ENCODE measurements at places on chromosomes 13 and 19.

GRCh38 chr13:31011901-31012654 is 79.6 kb downstream of the TEX26 start:
- DNase-seq = no peak

DNA sequence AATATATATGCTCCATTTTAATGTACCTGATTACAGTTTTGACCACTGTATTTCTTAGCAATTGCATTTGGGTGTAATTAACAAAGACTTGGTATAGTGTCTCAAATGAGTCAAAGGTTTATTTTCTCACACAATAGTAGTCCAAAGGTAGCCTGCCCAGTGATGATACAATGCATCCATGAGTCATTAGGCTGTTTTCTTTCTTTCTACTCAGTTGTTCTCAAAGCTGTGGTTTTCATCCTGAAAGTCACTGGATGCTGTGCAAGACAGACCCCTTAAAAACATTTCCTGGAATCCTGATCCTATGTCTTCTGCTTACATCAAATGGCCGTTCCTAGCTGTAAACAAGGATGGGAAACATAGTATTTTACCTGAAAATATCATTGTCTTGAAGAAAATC is 651.2 kb upstream of the MIR17HG start:
- peak; percentile 68 for DNase-seq

GRCh38 chr19:58562122-58563033 is 4.0 kb upstream of the UBE2M start:
- DNase-seq = no peak

DNA sequence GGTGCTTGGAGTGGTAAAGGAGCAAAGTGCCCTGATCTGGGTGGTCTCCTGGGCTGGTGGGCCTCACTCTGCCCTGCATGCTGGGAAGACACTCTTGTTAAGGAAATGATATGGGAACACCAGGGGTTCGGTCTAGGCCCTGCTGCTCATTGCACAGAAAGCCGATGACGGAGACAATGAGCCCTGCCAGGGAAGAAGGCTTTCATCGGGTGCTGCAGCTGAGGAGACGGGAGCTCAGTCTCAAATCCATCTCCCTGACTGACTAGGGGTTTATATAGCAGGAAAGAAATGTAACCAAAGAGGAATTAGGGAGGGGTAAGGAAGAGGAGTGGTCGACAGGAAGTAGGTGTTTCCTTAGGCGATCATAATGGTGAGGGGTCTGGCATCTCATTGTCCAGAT is 253.4 kb downstream of the TEX29 start:
- DNase-seq = no peak

- no peak for DNase-seq
These were observed 118.9 kb upstream of the UBL3 start for GRCh38 chr13:29969286-29969685.

GRCh38 chr19:46251416-46251815 is 21.9 kb downstream of the IGFL1 start:
- no peak for DNase-seq

GRCh38 chr13:91154558-91155353 is 192.7 kb upstream of the MIR17HG start:
- no peak for DNase-seq

- peak; percentile 56 for DNase-seq
These were observed 2.6 kb downstream of the BBC3 start for GRCh38 chr19:47228168-47228936.

- peak; percentile 69 for DNase-seq
These were observed at the start of gene NAT14 for GRCh38 chr19:55484593-55485438. NAT14 (plus strand) TSS chr19:55485188; CDS start chr19:55485709, 521 bp downstream.

DNA sequence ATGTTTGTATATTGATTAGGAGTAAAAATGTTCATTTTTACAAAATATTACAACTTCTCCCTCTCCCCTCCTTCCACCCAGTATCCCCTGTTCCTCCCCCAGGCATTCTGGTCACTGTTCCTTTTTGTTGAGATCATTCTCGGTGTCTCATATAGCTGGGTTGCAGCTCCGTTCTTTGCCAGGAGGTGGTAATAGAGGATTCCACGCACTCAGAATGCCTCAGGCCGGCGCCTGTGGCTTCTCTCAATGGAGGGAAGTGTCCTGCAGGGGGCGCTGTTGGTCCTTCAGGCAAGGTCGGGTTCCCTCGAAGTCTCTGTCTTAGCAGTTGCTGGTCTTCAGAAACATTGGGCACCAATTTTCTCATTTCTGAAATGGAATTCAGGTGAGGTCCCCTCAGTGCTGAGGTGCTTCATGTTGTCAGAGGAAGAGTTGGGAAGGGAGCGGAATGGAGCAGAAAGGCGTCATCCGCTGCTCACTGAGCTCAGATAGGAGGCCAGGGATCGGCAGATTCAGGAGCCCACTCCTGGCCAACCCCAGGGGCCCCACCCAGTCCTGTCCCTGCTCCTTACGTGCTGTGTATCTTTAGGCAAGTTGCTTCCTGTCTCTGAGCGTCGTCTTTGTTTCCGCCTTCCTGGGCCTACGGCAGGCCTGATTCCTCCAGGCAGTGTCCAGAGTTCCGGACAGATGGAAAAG is 10.3 kb upstream of the GARIN5A start:
- no peak for DNase-seq

GRCh38 chr19:40650749-40651305 is 39.6 kb downstream of the NUMBL start:
- no peak for DNase-seq

DNA sequence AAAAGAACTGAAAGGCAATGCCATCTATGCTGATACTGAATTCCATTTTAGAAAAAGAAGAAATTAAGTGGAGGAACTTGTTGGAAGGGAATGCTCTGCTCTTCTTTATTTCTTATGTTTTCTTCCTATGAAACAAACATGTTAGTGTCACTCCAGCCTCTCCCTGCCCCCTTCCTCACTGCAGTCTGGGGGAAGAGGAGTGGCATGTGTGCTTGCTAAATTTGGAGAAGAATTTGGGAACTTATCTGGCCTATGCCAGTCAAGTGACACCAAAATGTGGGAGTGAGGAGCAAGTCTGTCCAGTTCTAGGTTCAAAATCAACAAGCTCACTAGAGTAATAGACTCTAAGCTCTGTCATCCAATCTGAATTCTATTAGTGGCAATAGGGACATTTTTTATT is 214.6 kb downstream of the RBM26 start:
- DNase-seq = no peak

DNA sequence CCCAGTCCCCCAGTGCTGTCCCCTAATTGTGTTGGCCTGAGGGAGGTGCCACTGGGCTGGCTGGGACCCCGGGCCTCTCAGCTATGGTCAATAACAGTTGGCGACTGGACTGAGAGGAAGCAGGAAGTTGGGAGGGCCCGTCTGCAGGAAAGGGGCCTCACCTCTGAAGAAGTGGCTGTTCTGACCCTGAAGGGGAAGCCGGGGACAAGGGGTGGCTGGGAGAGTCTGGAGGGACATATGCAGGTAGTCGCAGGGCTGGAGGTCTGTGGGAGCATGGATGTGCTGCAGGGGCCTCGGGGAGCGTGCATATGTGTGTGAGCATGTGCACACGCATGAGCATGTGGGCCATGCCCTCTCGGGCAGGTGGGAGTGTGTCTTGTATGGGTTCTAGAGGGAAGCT is 5.9 kb downstream of the PKN1 start:
- no peak for DNase-seq

DNA sequence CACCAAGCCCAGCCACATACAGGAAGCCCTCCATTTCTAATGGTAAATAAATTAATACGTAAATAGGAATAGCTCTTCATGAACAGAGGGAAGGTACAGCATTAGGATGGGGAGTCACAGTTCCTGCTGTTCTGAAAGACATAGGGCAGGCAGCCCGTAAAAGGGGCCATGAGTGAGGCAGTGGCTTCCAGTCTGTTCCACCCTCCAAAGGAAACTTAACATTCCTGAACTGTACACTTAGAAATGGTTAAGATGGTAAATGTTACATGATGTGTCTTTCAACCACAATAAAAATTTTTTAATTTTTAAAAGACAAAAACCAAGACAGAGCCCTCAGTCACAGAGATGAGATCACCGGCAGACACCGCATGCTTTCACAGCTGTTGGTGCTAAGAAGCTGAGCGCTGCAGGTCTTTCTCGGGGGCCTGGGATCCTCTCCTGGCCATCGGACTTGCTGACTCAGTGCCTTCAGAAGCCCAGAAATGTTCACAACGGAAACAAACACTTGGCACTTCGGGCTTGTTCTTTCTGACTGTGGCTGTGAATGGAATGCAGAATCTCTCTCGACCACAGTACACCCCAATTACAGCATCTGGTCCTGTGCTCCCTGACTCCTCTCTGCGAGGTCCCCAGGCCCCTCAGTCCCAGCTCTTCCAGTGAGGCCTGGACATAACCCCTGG is 36.4 kb downstream of the EPS15L1 start:
- no peak for DNase-seq

- no peak for DNase-seq
These were observed 115.4 kb downstream of the UGGT2 start for GRCh38 chr13:95937714-95938320.

- no peak for DNase-seq
These were observed 30.6 kb upstream of the FAM216B start for GRCh38 chr13:42750794-42751193.

DNA sequence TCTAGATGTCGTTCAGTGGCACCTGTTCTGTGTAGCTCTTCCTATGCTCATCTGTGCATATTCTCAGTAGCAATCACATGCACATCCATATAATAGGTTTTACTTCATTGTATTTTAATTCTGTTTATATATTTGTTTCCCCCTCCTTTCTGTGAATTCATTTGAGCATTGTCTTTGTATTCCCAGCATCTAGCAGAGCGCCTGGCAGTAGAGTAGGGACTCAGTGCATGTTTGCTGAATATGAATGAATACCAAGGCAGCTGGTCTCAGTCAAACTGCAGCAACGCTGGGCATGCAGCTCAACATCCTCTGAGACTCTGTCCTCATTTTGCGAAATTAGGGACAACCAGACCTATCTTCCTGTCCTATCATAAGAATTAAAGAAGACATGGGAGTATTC is 330.1 kb downstream of the SPRY2 start:
- DNase-seq = no peak

- DNase-seq = no peak
These were observed 208.0 kb downstream of the LHFPL6 start for GRCh38 chr13:39394796-39395678.

GRCh38 chr13:30866677-30867076 is 39.4 kb upstream of the MEDAG start:
- DNase-seq = no peak

- DNase-seq = peak; percentile 45
These were observed 30.3 kb upstream of the FRY start for GRCh38 chr13:32001154-32001768.

DNA sequence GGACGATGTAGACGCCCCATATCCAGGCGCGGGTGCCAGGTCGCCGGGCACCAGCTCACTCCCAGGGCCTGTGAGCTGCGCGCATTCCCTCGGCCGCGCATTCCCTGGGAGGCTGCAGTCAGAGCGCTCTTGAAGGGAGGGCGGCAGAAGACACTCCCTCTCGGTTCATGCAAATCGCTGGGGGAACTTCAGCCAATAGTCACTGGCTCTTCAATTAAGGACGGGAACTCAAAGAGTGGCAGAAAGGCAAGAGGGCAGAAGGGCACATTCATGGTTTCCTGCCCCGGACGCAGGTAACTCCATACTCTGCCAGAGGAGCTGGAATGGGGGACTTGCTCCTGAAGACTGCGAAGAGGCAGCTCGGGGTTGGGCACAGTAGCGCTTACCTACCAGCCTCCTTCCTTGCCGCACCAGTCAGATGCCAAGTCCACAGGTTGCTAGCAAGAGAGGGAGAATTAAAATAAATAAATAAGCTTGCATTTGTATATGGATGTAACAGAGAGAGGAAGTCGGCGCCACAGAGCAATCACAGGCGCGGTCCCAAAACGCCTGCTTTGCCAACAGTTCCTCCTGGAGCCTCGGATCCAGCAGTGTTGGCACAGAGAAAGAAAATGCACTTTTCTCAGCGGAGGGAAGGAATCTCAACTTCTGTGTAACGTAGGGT is 459 bp downstream of the PCDH20 start:
- no peak for DNase-seq

DNA sequence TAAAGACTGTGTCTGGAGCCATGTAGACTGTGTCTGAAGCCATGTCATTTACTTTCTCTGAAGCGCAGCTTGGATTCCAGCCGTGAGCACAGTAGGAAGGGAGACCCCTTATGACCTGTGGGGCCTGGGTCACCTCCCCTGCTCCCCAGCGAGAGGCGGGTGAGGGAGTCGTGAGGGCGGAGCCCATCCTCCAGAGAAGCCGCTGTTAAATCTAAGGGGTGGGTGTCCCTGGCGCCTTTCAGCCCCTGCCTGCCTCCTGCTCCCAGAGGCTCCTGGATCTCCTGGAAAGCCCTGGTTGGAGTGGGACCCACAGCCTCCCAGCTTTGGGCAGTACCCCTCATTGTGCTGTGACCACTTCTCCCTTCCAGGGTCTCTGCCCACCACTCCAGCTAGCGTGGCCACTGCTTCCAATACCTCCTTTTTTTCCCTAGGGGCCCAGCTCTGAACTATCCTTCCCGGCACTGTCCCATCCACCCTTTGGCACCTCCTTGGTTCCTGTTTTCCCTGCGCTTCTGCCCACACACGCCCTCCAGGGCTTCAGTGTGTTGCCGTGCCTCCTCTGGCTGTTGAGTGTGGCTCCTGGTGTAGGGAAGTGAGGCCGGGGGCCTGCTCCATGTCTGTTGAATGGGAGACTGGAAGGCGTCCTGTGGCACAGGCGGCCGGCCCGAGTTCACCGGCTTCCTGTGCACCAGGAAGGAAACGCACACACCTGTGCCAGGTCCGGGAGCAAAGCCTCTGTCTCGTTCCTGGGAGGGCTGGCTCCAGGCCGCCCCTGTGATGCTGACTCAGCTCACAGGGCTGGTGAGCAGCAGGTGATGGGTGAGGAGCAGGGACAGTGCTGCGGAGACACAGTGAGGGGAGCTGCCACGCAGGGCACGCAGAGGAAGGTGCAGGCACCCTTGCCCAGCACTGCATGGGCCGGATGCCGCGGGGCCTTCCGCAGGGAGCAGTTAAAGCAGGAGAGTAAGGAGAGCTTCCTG is 29.4 kb downstream of the ATP4B start:
- DNase-seq = no peak

GRCh38 chr19:31943191-31943661 is 402.2 kb upstream of the ZNF507 start:
- no peak for DNase-seq

GRCh38 chr19:3857449-3858003 is 11.3 kb downstream of the ZFR2 start:
- DNase-seq = no peak
